Right atrium auricular region (tissue), 2 donors: ENCODE measurements at places on chromosomes 13 and 19. TPM values are rescaled to one million over a fixed set of nuclear protein-coding genes. Genes with fewer than 3 reads are reported as not detected.

The OVOL3 gene
- total RNA-seq = not detected

The ZNF813 gene
- 1.3 TPM for total RNA-seq

- DNase-seq = peak; percentile 79
Measured at GRCh38 chr19:2315818-2316353, 7.9 kb upstream of the LINGO3 start.

- no peak for DNase-seq
Measured at GRCh38 chr13:74004109-74004508, 130.1 kb downstream of the KLF12 start.

- no peak for DNase-seq
Measured at GRCh38 chr13:71865874-71866334, 1.1 kb downstream of the DACH1 start.

GRCh38 chr13:111437856-111438547, 117.6 kb downstream of the TEX29 start:
- DNase-seq = no peak
